ENCODE measurements at places on chromosomes 3 and 15.

DNA sequence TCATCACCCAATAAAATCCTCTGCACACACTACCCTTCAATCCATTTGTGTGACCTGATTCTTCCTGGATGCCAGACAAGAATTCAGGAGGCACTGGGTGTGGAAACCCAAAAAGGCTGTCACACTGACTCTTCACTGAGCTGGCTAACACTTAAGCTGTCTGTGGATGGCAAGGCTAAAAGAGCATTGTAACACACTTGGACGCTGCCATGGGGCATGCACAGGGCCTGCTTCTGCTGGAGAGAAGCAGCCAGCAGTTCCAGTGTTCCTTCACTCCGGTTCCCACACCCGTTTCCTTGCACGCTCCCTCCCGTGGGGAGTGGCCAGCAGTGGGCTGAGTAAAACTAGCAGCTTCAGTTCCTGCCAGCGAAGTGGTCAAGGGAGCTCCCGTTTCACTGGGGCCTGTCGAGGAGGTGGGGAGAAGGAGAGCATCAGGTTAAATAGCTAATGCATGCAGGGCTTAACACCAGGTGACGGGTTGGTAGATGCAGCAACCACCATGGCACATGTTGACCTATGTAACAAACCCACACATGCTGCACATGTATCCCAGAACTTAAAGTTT is 737.1 kb downstream of the FHIT start:
- DNase-seq, result no peak

DNA sequence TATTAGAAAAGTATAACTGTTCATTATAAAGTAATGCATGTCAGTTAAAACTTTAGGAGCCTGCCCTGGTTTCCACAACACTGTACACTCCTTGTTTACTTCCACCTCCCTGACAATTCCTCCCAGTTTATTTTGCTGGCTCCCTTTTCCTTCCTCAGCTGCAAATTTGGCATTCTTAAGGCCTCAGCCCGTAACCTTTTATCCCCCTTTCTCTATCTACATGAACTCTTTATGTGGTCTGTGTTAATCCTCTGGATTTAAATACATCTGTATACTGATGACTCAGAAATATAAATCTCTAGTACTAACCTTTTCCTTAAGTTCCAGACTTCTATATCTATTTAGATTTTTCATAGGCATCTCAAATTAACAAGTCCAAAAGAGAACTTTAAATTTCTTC is 143.6 kb downstream of the OTOL1 start:
- no peak for DNase-seq

GRCh38 chr15:52379395-52380106 is 83.9 kb upstream of the MYO5C start:
- DNase-seq, result no peak

DNA sequence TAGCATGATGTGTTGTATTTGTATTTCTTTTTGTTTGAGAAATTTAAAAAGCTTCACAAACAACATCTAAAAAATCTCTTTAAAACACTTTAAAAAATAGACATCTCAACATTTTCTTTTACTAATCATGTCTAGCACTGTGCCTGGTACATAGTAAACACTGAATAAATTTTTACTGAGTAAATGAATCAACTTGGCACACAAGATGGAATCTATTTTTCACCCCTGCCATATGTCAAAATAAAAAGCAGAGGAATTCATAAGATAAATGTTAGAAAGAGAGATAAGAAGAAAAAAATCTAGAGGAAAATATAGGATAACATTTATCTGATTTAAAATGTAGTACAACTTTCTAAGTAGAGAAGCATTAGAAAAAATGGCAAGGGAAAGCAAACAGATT is 8.6 kb upstream of the GOLIM4 start:
- DNase-seq, result no peak

Measured in stimulated activated CD4-positive, alpha-beta T cell treated with anti-CD3 and anti-CD28 coated beads, Interleukin-4, amount 100 ng/mL, for 1 hour (primary cell).